ENCODE measurements at places on chromosomes 12 and 14.

DNA sequence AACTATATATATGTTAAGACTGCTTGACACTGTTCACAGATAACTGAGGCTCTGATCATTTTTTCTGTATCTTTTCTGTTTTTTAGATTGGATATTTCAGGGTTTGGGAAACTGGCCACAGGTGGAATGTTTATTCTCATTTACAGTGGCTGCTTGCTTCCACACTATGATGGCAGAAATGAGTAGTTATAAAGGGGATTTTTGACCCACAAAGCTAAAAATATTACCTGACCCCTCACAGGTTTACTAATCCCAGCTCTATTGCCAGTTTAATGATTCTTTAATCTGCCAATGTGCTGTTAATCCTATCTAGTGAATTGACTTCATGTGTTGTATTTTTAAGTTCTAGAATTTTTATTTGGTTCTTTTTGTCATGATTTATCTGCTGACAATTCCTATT lies 29.6 kb downstream of the ACADS start:
- DNase-seq = no peak

- no peak for DNase-seq
Observed at GRCh38 chr14:82009993-82010392, 476.3 kb upstream of the SEL1L start.

GRCh38 chr12:18345021-18345735 lies 83.9 kb downstream of the PIK3C2G start:
- no peak for DNase-seq

DNA sequence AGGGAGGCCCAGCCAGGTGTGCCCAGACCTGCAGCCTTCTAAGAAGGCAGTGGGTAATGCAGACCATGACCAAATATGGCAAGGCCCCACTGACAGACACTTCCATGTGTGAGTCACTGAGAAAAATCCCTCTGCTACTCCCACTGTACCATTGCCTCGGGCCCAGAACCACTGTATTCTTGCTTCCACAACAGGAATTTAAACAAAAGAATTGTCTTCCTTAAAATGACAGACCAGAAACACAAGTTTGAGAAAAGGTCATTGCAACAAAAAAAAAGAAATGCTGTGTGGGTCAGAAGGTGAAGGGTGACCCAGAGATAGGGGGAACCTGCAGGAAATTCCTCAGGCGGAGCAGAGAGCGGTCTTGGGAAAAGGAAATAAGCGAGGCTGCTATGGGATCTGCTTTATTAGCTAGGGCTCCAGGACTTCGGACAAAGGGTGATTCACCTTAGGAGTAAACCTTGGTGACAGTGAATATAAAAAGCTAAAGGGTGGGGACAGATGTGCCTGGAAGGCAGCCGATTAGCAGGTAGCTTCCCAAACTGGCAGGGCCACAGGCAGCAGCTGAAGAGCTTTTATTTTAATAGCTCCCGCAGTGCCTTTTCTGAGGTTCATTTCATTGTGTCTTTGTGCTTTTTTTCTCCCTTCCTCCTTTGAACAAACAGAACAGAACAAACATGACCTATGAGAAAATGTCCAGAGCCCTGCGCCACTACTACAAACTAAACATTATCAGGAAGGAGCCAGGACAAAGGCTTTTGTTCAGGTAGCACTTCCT lies 185.3 kb upstream of the BCL2L14 start:
- no peak for DNase-seq

DNA sequence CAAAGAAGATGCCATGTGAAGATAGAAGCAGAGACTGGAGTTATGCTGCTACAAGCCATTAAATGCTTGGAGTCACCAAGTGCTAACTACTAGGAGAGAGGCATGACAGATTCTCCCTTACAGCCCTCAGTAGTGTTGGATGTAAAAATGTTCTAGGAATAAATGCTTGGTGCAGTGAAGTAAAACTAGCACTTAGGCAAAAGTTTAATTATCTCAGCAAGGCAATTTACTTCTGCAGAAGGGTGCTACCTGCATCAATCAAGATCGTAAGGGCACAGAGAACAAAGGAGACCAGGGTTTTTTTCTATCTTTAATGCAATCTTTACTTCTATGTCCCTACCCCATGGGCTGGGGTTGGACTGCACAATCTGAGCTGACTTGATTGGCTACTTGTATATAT lies 9.5 kb upstream of the DNM1L start:
- DNase-seq = no peak

GRCh38 chr12:54734196-54734950 lies 86.2 kb upstream of the DCD start:
- no peak for DNase-seq
